Smooth muscle cell of trachea (primary cell): ENCODE measurements at places on chromosomes 3 and 15. TPM values are rescaled to one million over a fixed set of nuclear protein-coding genes. Genes with fewer than 3 reads are reported as not detected.

The ADAMTS7 gene
- total RNA-seq, result 3.8 and 10.9 TPM in 2 replicates

The SI gene
- total RNA-seq, result not detected in 2 replicates

The OSBPL10 gene
- total RNA-seq, result 4.0 and 9.5 TPM in 2 replicates

The KNG1 gene
- total RNA-seq, result not detected in 2 replicates

The CLDN11 gene
- total RNA-seq, result 211 and 779 TPM in 2 replicates

The CCDC13 gene
- 0.29 and 1.2 TPM in 2 replicates for total RNA-seq

The H1-8 gene
- not detected in 2 replicates for total RNA-seq

The CHRNA7 gene
- under 0.01 TPM in 1 of 2 replicates, not detected in the other for total RNA-seq

The FGF7 gene
- total RNA-seq, result 203 and 278 TPM in 2 replicates

The KLHL40 gene
- total RNA-seq, result not detected in 2 replicates

The ECE2 gene
- under 0.01 TPM in 1 of 2 replicates, not detected in the other for total RNA-seq

The ZNF660 gene
- total RNA-seq, result 1.6 and 2.5 TPM in 2 replicates

The GOLGA8S gene
- total RNA-seq, result under 0.01 and 0.15 TPM in 2 replicates

The FANCD2OS gene
- not detected in 2 replicates for total RNA-seq

The ZBED2 gene
- total RNA-seq, result not detected in 2 replicates

The CISH gene
- total RNA-seq, result 0.73 and 1.3 TPM in 2 replicates

The TUBGCP5 gene
- total RNA-seq, result 18.7 and 25.2 TPM in 2 replicates

The AHSG gene
- total RNA-seq, result not detected in 2 replicates

The ALDH1L1 gene
- not detected in 2 replicates for total RNA-seq
